ENCODE measurements at places on chromosomes 3 and 15.

DNA sequence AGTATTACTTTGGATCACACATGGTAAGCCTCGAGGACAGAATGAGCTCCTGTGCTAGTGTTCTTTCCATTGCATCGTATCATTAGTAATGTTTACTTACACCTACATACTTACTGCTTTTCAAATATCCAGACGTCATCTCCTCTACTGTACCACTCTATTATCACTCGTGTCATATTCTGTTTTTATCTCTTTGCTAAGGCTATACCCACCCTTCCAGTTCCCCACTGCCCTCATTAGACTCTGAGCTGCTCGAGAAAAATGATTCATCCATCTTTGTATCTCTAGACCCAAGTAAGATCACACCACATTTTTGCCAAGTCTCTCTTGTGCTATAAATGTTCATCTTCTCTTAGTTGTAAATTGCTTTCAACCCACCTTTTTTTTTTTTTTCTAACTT is 245.7 kb downstream of the TIGIT start:
- DNase-seq: no peak

- DNase-seq: peak; percentile 14
Measured at GRCh38 chr3:48268936-48269561, 28.1 kb downstream of the ZNF589 start.

- DNase-seq: peak; percentile 60
Measured at GRCh38 chr3:51371943-51372557, 13.0 kb upstream of the MANF start.

GRCh38 chr3:9110316-9110715 is 139.1 kb downstream of the SRGAP3 start:
- no peak for DNase-seq

DNA sequence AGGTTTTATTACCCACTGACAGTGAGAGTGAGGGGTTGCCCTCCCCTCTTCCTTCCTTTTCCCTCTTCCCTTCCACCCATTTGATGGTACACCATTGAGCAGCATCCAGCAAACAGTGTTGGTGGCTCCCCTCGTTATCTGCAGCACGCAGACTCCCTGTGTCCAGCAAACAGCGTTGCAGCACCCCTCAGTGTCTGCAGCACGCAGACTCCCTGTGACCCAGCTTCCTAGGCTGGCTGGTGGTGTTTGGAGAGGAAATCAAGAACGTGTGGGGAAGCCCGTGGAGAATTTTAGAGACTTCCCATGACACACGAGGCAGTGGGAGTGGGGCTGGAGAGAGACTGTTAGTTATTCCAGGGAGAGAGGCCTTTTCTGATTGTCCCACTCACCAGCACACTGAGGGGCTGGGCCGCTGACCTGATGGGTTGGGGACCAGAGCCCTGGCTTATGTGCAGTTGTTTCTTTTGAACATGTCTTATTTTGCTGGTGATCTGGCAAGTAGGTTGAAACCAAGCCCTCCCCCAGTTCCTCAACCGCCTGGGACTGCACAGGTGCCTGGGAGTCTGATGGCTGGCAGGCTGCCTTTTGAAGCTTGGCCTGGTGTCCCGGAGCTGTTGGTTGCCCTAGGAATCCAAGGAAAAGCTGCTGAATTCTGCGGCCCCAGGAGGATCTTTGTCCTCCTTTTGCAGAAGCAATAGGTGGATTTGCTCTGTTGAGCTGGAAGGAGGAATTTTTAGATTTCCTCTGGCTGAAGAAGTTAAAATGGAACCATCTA is 19.0 kb downstream of the APBA2 start:
- DNase-seq: no peak

DNA sequence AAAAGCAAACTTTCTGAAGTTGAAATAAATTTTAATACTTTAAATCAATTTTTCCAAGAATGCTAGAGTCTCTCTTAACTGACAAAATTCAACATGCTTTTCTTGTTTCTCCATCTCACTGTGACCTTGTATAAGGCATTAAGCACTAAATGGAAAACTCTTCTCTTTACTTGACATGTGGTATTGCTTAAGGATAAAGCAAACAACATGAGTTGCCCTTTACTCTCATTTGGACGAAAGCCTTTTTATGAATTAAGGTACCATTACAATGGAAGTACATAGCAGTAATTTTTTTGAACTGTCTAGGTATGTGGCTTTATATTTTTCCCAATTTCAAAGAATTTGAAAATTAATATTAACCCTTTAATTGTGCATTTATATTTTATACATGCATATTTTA is 1.4 kb downstream of the STRIT1 start:
- DNase-seq: no peak

- DNase-seq: no peak
Measured at GRCh38 chr3:78698431-78698830, 1069.4 kb downstream of the ROBO1 start.

DNA sequence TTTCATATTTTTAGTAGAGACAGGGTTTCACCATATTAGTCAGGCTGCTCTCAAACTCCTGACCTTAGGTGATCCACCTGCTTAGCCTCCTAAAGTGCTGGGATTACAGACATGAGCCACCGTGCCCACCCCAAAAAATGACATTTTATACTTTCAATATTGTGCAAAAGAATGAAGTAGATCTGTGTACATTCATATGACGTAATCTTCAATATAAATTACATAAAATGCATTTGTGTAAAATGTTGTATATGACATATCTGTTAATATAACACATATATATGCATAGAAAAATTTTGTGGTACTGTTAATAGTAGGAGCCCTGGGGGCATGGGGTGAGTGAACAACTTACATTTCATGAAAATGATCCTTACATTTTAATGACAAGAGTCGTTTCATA is 71.7 kb downstream of the RYR3 start:
- DNase-seq: no peak

- no peak for DNase-seq
Measured at GRCh38 chr3:150495563-150496168, 50.6 kb downstream of the SERP1 start.

- DNase-seq: no peak
Measured at GRCh38 chr3:125189378-125190165, 23.0 kb downstream of the SLC12A8 start.

GRCh38 chr3:146777941-146778340 is 172.8 kb upstream of the PLSCR5 start:
- no peak for DNase-seq

- no peak for DNase-seq
Measured at GRCh38 chr3:57393977-57394376, 101.5 kb upstream of the ASB14 start.

All from activated CD4-positive, alpha-beta T cell treated with anti-CD3 and anti-CD28 coated beads, Interleukin-2, amount 50 U/mL, for 1 hour (primary cell).